Fibroblast of villous mesenchyme (primary cell): ENCODE measurements at places on chromosomes 2 and 18. TPM values are rescaled to one million over a fixed set of nuclear protein-coding genes. Genes with fewer than 3 reads are reported as not detected.

Gene NGEF
- total RNA-seq: under 0.01 and 0.86 TPM in 2 replicates

DNA sequence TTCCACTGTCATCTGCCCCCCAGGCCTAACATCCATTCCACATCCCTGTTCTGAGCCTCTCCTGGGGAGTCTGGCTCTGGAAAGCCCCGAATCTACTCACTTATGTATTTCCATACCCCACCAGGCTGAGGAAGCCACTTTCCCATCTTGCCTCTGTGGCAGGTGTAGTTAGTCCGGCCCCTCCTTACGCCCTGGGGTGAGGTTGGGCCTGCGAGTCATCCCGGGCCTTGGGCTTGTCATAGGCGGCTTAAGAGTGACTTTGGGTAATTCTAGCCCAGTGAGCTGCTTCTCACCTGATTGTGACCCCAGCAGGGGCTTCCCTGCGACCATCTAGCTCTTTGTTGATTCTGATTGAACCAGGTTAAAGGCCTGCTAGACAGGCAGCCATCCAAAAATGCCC lies 21.1 kb downstream of the PCARE start:
- no peak for DNase-seq

DNA sequence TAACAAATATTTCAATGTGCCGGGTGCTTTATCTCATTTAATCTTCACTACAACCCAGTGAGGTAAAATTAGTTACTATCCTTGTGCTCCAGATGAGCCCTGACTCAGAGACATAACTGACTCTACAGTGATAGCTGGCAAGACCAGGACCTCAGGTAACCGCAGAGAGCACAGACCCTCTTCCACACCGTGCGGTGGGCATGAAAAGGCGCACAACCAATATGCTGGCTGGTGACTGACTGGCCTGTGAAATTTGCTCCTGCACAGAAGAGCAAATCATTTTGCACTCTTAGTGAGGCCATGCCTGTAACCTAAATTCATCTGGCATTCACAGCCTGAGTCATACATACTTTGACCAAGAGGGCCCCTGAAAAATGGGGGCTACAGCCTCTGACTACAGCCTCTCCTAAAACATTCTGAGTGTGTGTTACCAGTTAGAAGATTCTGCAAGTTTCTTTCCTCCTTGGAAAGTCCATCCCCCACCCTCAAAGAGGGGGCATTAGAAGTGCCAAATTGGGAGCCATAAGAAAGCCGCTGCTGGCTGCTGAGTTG lies 22.4 kb upstream of the MSGN1 start:
- no peak for DNase-seq

DNA sequence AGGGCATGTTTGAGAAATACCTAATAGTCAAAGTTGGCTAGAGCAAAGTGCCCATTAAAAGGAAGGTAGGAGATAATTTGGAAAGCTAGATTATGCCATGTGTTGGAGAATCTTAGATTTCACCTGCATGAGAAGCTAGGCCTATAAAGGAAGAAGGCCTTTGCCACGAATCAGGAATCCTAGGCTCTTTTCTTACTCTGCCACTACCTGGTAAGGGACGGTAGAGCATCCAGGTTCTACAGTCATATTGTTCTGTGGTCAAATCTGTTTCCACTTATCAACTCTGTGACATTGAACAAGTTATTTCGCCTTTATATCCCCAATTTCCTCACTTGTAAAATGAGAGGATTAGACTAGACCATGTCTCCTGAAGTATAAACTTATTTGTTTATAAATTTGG lies 3.6 kb upstream of the KCNJ3 start:
- no peak for DNase-seq

- no peak for DNase-seq
These were observed 188.5 kb upstream of the HAAO start for GRCh38 chr2:42980764-42981416.
